Fibroblast of lung (primary cell): ENCODE measurements at places on chromosomes 12 and 14. TPM values are rescaled to one million over a fixed set of nuclear protein-coding genes. Genes with fewer than 3 reads are reported as not detected.

- H3K27ac ChIP-seq = no peak overlapping the region
- no peaks in the 10 kb centered on the region for H3K36me3 ChIP-seq
- no peaks in the 10 kb centered on the region for H3K4me1 ChIP-seq
- H3K4me3 ChIP-seq = no peak overlapping the region
Observed at GRCh38 chr14:33375196-33375595, 436.5 kb downstream of the NPAS3 start.

DNA sequence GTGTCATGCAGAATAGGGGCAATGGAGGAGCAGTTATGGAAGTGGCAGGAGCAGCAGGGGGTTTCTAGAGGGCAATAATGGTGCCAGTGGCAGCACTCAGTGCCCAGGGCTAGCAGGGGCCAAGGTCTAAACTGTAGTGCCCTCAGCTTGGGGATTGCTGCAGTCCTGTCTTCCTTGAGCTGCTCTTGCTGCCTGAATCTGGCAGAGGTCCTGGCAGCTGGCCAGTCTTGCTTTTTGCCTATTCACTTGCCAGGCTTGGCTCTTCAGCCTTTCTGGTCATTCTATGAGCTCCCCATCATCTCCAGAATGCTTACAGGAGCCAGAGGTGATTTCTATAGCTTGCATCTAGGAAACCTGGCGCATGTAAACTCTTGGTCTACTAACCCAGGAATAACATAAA, 72.0 kb downstream of the SUDS3 start:
- H3K4me1 ChIP-seq = no peaks in the 10 kb centered on the region
- DNase-seq = no peak
- H3K27ac ChIP-seq = no peak overlapping the region

DNA sequence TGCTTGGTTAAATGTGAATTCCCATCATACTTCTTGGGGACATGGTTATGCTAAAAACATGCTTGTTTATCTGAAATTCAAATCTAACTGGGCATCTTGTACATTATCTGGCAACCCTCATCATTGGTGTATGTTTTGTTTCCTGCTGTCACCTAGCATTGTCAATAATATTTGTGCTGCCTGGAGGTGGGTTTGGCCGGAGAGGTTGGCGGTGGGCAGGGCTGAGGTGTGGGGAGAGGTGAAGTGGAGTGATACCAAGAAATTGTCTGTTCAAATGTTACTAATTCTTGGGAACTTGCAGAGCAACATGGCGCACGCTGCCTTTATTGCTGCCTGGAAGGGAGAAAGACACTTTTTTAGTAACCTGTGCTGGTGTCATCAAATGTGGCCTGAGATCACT, 280.5 kb downstream of the VRK1 start:
- no peaks in the 10 kb centered on the region for H3K36me3 ChIP-seq
- H3K27me3 ChIP-seq = no peaks in the 10 kb centered on the region
- no peak overlapping the region for H3K27ac ChIP-seq

DNA sequence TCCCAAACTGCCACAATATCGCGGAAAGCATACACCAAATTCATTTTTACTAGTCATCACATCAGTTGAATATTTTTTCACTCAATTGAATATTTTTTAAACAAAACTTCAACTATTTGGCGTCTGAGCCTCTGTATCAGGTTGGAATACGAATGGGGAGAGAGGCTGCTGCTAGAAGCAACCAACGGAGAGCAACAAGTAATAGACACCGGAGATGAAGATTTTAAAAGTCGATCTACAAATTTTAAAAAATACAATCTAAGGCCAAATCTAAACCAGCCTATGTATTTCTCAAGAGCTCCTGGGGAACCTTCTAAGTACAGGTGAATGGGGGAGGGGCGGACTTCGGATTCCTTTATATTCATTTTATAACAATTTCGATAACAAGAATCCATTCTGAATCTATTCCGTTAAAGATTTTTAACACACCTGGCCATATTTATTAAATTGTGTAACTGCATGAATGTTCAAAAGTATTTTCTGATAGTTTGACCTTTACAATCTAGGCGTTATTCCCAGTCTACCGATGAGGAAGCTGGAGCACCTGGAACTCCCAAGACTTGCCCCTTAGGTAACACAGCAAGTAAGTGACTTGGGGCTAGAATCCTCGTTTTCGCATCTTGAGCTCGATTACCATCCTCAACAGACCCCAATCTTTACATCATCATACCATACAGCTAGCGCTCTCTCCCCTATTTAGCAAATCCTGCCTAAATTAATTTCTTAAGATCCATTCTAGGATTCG, 1.2 kb downstream of the GNPNAT1 start:
- no peak for DNase-seq
- no peaks in the 10 kb centered on the region for H3K27me3 ChIP-seq
- peak overlapping the region; percentile 95 for H3K27ac ChIP-seq
- peak overlapping the region; percentile 63 for H3K4me3 ChIP-seq

GRCh38 chr12:50222275-50222783, 55.2 kb upstream of the CERS5 start:
- peak overlapping the region; percentile 97 for H3K4me3 ChIP-seq
- no peaks in the 10 kb centered on the region for H3K27me3 ChIP-seq
- H3K36me3 ChIP-seq = no peaks in the 10 kb centered on the region
- peaks cover 3% of the 10 kb centered on the region for H3K4me1 ChIP-seq
- peak overlapping the region; percentile 98 for H3K27ac ChIP-seq
- DNase-seq = peak; percentile 95

- DNase-seq = no peak
- H3K4me3 ChIP-seq = no peak overlapping the region
- peaks cover 2% of the 10 kb centered on the region for H3K4me1 ChIP-seq
- H3K27ac ChIP-seq = no peak overlapping the region
Observed at GRCh38 chr12:69417231-69417630, 53.0 kb upstream of the FRS2 start.

GRCh38 chr12:122060081-122060501, 18.5 kb upstream of the MLXIP start:
- peaks cover 26% of the 10 kb centered on the region for H3K4me1 ChIP-seq
- no peak overlapping the region for H3K4me3 ChIP-seq
- no peak for DNase-seq
- H3K27ac ChIP-seq = no peak overlapping the region

DNA sequence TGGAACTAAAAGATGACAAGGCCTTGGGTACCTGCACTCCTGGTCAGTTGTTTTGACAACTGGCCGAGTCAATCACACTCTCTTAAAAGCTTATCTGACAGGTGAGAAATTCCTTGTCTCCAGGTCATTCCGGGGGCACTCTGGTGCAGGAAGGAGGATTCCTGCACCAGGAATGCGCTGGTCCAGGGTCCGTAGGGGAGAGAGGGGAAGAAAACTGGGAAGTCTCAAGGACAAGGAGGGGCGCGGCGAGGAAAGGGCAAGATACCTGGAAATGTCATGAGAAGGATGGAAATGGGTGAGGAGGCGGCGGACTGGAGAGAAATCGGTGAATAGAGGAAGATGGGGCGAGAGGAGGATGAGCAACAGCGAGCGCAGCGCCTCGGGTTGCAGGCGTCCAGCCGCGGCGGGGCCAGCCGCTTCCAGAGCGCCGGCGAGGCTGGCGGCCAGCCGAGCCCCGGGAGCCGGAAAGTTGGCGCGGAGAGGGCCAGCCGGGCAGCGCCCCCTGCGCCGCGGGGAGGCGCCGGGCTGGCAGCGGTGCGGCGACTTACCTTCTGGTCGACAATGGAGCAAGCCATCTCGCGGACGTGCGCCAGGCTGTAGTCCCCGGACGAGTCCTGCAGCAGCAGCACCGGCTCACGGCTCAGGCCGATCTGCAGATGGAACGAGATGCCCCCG, 809 bp downstream of the PRKD1 start:
- DNase-seq = peak; percentile 54
- H3K27me3 ChIP-seq = no peaks in the 10 kb centered on the region
- H3K4me3 ChIP-seq = peak overlapping the region; percentile 84
- no peaks in the 10 kb centered on the region for H3K36me3 ChIP-seq

DNA sequence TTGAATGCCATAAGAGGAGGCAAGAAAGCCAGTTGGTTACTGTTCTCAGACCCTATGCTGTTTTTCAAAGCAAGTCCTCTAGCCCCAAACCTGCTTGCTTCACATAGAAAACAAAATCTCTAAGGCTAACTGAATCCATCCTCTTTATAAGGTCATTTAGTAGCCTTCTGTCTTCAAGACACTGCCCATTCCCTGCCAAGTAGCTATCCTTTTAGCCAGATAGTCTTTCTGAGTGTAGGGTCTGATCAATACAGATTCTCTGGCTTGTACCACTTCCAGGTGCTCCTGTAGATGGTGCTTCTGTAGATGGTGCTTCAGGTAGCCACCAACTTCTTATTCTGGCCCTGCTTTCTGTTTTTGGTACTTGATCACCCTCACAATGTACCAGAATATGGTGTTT, 15.9 kb upstream of the CCER1 start:
- no peak overlapping the region for H3K4me3 ChIP-seq
- H3K27ac ChIP-seq = no peak overlapping the region
- no peak for DNase-seq

ACSM4 gene
- not detected in 2 replicates for total RNA-seq

LIN7A gene
- 9.5 and 22.8 TPM in 2 replicates for total RNA-seq

- H3K27ac ChIP-seq = no peak overlapping the region
- H3K36me3 ChIP-seq = no peaks in the 10 kb centered on the region
- H3K27me3 ChIP-seq = no peaks in the 10 kb centered on the region
Observed at GRCh38 chr14:104358528-104359300, 220.3 kb downstream of the KIF26A start.

DPF3 gene
- total RNA-seq = 3.6 and 13.7 TPM in 2 replicates

GRCh38 chr14:73477618-73478266, 13.0 kb upstream of the RIOX1 start:
- H3K4me1 ChIP-seq = no peaks in the 10 kb centered on the region
- DNase-seq = peak; percentile 72
- no peak overlapping the region for H3K4me3 ChIP-seq
- no peaks in the 10 kb centered on the region for H3K36me3 ChIP-seq
- no peak overlapping the region for H3K27ac ChIP-seq

DNA sequence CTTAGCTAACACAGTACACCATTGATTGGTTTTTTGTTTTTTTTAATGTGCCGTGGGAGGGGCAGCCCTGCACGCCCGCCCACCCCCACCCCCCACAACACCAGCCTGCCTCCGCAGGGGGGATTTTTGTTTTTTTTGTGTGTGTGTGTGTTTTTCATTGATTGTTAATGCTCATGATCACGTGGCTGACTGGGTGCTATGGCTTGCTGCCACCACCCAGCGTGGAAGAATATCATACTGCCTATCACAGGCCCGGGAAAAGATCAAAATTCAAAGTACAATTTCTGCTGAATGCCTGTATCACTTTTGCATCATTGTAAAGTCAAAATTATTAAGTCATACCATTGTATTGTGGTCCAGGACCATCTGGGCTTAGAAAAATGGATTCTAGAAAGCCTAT, 8.3 kb downstream of the RESF1 start:
- no peak for DNase-seq
- no peaks in the 10 kb centered on the region for H3K36me3 ChIP-seq
- no peaks in the 10 kb centered on the region for H3K4me1 ChIP-seq
- H3K27me3 ChIP-seq = no peaks in the 10 kb centered on the region
- H3K27ac ChIP-seq = no peak overlapping the region
- H3K4me3 ChIP-seq = no peak overlapping the region

DNA sequence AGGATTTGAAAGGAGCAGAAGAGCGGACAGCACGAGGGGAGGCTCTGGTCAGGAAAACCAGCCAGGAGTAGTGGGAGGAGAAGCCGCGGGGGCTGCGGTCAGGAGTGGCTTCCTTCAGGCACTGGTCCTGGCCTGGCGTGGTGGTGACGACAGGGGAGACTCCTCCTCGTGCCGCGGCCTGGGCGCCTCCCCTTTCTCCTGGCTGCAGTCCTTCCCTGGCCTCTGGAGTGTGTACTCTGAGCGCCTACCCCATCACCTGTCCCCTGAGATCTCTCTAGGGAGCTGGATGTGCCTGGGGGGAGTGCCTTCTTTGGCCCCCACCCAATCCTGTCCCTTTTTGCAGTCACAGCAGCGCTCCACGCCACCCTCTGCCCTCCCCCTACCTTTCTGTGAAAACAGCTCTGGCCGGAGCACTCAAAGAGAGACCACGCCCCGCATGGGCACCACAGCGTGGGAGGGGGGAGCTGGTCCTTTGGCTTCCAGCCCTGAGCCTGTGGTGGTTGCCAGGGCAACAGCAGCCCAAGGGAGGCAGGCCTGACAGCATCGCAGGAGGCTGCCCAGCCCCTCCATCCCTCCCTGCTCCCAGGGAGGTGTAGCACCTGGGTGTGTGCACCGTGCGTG, 125.9 kb downstream of the CALM1 start:
- no peaks in the 10 kb centered on the region for H3K27me3 ChIP-seq
- no peaks in the 10 kb centered on the region for H3K4me1 ChIP-seq
- H3K36me3 ChIP-seq = no peaks in the 10 kb centered on the region
- H3K4me3 ChIP-seq = no peak overlapping the region

COX14 gene
- 39.0 and 55.3 TPM in 2 replicates for total RNA-seq

DNA sequence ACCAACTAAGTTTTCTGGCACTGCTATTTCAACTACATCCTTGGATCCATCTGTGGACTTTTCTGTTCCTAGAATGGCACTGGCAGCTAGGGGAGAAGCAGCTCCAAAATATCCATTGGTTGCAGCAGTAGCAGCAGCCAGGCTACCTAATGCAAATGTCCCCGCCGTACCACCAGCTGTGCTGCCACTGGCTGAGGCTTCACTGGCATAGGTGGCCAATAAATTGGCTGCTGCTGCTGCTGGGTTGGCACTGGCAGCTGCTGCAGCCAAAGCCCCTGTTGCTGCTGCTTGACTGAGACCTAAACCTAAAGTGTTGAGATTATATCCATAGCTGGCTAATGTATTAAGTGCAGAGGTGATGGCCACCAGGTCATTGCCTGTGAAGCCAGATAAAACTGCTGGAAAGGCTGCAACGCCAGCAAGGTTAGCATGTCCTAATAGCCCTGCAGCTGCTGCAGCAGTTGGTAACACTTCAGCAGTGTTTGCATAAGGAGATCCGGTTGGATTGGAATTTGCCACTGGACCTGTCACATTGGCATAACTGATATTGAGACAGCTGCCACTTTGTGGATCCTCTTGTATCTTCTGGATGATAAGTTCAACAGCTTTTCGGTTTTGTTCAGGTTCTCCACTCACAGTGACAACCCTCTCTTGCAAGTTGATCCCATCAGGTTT, 149.5 kb downstream of the NOVA1 start:
- no peaks in the 10 kb centered on the region for H3K27me3 ChIP-seq
- no peaks in the 10 kb centered on the region for H3K4me1 ChIP-seq
- no peak overlapping the region for H3K27ac ChIP-seq
- no peak for DNase-seq
- no peak overlapping the region for H3K4me3 ChIP-seq
